Body of pancreas (tissue), 4 donors: ENCODE measurements at places on chromosomes 16 and 17. TPM values are rescaled to one million over a fixed set of nuclear protein-coding genes. Genes with fewer than 3 reads are reported as not detected.

Gene ABCA10
- 30.7 TPM for total RNA-seq

Gene TMEM114
- not detected for total RNA-seq

Gene PFN1
- total RNA-seq, result 164 TPM

Gene FOXF1
- 0.52 TPM for total RNA-seq

Gene PRAC2
- not detected for total RNA-seq

Gene MRPL45
- 17.9 TPM for total RNA-seq

Gene LRRC37A3
- total RNA-seq, result 6.0 TPM

Gene P2RX5
- total RNA-seq, result 0.99 TPM

Gene CD300LB
- not detected for total RNA-seq

Gene MYCBPAP
- not detected for total RNA-seq

Gene NEUROD2
- not detected for total RNA-seq

Gene SOX15
- total RNA-seq, result not detected

Gene TBC1D3
- total RNA-seq, result not detected

Gene FN3K
- total RNA-seq, result 29.1 TPM

Gene MYLK3
- total RNA-seq, result 0.26 TPM

Gene AATK
- total RNA-seq, result 29.1 TPM

Gene MEIOB
- total RNA-seq, result 0.26 TPM
